ENCODE measurements at places on chromosomes 11 and 22.

- DNase-seq = no peak
Observed at GRCh38 chr11:69459848-69460539, 21.5 kb upstream of the LINC01488 start.

- no peak for DNase-seq
Observed at GRCh38 chr11:45800261-45800660, 4.7 kb upstream of the SLC35C1 start.

- DNase-seq = no peak
Observed at GRCh38 chr22:50058061-50058905, at the start of gene TTLL8. Gene TTLL8 (minus strand): TSS chr22:50058298.

DNA sequence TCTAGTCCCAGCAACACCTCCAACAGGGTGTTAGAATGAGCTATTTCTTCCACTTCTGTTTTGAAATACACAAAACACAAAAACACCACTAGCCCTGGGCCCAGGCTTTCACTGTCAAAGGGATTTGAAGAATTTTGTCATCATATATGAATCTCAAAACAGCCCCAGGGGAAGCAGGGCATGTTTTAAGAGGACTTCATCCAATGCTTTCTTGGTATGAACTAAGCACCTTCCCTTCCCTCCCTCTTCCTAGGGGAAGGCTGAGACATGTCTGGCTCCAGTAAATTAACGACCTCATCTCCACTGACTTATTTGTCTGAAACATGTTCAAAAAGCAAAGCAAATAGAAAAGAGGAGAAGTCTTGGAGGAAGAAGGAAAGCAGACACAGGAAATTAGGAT lies 75.7 kb upstream of the INCENP start:
- no peak for DNase-seq

GRCh38 chr11:46535688-46536087 lies 58.1 kb downstream of the AMBRA1 start:
- no peak for DNase-seq

GRCh38 chr11:118612378-118612777 lies 5.0 kb downstream of the PHLDB1 start:
- DNase-seq = no peak

- DNase-seq = no peak
Observed at GRCh38 chr22:50443801-50444625, 30.8 kb downstream of the SBF1 start.

DNA sequence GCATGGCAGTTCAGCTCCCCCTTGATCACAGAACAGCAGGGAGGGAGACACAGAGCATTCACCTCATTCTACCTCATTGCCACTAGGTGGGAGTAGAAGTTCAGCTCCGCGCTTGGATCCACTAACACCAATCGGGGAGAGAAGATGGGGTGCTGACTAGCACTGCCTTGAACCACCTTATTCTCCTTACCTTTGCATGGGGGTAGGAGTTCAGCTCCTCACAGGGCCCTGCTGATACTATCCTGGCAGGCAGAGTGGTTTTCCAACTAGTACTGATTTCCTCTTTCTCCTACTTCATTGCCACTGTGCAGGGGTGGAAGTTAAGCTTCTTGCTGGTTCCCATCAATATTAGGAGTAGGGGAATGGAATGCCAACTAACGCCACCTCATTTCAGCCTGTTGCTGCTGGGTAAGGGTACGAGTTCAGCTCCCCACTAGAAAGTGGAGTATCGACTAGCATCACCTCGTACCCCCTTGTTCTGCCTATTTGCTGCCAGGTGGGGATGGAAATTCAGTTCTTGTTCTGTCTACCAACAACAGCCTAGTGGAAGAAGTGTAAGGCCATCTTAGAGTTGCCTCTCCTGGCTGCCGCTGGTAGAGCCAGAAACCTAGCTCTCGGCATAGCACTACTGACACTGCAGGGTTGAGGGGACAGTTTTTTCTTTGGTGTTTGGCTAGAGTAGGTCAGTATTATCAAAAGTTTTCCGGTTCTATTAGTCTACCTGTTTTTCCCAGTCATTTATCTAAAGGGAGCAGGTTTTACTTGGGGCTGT lies 550.9 kb upstream of the CCDC90B start:
- no peak for DNase-seq

DNA sequence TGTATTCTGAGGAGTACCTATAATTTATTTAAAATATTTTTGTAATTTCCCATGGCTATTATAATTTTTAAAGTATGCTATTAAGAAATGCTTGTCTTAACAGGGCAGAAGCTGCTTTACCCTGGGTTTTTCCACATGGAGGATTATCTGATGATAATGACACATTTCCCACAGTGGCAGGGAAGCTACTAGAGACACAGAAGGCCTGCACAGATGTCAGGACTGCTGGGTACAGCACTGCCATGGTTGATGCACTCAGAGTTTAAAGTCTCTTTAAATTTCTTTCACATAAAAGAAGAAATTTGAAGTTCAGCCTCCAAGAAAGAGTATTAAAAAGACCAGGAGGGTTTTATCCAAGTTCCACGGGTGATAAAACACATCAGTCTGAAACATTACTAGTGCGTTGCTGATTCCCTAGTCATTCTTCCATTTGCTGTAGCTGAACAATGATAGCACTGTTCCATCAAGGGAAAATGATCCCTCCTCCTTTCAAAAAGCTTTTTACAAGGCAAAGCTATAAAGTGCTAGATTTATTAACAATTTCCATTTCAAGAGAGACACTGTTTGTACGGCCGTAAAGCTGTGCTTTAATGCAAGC lies 363.0 kb downstream of the CNTN5 start:
- DNase-seq = no peak

GRCh38 chr11:47768101-47768612 lies 1.0 kb upstream of the FNBP4 start:
- no peak for DNase-seq

DNA sequence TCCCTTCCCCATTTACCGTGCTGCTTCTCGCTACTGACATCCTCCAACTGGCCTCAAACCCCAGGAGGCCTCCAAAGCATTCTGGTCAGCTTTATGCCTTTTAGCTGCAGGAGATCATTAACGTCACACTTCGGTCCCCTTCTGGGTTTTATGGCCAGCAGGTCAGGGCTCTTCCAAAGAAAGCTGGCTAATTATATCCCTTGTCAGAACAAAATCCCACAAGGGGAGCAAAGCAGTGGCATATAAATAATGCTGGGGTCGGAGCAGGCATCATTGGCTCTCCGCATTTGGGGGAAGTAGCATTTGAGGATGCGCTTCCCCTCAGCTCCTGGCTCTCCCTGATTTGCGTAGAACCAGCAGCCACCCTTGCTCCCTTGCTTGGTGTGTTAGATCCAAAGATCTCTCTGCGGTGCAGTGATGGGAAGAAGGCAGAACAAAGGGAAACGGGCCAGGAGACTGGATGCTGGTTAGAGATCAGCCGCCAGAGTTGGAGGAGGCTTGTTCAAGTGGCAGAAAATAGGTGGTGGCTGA lies 117.4 kb downstream of the DBX1 start:
- DNase-seq = no peak

DNA sequence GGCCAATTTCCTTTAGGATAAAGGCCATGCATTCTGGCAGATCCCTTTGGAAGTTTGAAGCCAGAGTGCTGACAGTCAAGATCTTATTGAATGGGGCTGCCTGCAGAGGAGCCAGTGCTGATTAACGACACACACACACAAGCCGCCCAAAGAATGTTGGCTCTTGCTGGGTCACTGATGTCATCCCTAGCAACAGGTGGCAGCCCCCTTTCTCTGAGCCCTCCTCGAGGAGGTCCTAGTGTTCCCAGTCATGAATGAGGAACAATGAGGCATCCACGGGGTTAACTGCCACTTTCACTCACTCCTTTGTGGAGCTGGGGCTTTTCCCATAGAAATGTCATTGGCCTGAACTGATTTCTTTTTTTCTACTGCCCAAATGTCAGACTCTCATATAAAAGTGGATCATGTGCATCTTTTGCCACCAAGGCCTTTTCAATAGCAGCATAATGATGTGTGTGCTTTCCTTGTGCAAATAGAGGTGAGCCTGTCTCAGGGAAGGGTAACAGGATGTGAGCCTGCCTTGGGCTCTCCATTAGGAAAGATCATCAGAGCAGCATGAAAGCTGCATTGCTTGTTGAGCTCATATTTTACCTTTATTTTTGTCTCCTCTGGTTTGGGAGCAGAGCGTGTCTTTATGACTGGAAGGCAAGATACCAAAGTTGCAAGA lies 301.8 kb upstream of the MTNR1B start:
- no peak for DNase-seq
